ENCODE measurements at places on chromosomes 11 and 22.

DNA sequence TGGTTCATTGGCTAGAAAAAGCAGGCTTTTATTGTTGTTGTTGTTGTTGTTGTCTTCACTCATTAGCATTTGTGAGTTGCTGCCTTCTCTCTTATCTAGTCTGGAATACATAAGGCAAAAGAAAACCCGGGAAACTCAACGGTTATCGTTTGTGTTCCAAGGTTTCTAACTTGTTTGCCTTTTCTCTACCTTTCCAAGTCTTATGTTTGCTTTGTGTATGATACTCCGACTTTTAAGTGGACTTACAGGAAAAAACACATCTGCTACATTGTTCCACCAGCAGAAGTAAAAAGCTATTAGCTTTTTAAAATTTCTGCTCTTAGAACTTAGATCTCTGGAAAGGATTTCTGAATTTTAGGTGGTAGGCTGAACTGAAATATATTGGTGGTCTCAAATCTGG, 27.0 kb upstream of the HIKESHI start:
- DNase-seq = no peak

DNA sequence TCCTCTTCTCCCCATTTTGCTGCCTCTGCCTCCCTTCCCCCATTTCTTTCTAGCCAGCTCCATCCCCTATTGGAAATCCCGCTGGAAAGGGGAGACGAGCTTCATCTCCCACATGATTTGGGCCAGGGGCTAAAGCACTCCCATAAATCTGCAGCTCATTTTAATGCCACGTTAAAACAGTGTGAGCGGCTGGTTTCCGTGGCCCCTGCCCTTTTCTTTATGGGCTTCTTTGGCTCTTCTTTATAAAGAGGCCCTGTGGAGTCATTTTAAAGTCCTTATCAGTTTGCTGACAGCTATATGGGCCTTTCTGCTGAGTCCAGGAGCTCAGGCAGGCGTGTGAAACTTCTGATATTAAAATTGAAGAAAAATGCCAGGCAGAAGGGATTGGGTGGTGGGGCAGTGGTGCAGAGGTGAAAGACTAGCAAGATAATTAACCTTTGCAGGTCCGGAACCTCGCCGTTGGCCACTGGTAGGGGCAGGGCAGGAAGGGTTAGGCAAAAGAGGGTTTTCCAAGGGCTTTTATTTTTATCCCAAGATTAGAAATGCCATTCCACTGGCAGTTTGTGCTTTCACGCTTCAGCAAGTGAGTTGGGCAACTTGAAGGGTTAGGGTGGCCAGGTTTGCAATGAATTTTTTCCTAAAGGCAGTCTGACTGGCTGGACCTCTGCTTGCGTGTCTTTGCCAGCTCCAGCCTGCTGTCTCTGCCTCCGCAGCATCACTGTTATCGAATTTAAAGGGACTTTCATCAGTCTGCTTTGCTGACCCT, 44.3 kb downstream of the EXT2 start:
- no peak for DNase-seq

- no peak for DNase-seq
Observed at GRCh38 chr11:1827095-1827813, 7.5 kb upstream of the SYT8 start.

DNA sequence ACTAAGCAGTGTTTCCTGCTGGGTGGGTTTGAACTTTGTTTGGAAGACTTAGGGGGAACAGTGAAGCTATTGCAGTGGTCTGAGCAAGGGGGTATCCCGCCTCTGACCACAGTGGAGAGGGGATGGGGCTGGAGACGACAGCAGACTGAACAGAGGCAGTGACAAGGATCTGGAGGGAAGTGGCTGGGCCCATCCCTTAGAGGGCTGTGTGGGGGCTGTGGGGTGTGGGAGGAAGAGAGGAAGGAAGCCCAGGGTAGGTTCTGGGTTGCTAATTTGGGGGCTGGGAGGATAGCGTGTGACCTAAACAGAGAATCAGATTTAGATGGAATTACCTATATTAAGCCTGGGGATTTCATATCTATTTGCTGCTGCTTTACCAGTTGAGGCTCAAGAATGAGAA, 70.7 kb downstream of the BMAL1 start:
- no peak for DNase-seq

GRCh38 chr11:78733031-78733430, 158.4 kb upstream of the NARS2 start:
- no peak for DNase-seq

GRCh38 chr22:44801476-44801875, 49.1 kb downstream of the ARHGAP8 start:
- DNase-seq = no peak

- no peak for DNase-seq
Observed at GRCh38 chr11:20762116-20762844, 92.9 kb downstream of the NELL1 start.

DNA sequence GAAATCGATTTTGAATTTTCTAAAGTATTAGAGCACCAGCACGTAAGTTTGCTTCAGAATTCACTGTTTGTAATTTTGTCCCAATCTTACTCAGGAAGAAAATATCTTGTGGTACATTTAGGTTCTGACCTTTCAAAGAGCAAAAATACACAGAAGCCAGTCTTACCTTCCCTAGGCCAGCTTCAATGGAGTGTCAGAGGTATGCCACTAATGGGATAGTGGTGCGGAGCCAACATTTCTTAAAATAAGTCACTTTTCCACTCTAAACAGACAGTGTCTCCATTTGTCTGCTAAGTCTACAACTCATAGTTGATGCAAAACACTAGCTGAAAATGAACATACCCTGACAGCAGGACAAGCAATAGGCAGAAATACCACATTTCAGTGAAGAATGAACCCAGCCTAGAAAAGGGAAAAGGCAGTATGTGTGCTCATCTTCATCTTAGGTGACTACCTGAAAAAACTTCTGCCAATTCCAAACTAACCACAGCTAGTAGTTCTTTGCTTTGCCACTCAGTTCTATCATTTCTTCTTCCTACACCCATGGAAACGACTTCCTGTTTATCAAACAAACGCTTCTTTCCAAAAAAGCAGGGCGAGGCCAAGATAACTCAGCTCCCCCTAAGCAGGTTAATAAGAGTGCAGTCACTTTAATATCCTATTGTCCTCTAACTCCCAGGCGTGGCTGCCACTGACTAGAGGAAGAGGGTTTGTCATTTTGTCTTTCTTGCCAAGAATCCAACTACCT, 94.0 kb upstream of the APOA1 start:
- no peak for DNase-seq

DNA sequence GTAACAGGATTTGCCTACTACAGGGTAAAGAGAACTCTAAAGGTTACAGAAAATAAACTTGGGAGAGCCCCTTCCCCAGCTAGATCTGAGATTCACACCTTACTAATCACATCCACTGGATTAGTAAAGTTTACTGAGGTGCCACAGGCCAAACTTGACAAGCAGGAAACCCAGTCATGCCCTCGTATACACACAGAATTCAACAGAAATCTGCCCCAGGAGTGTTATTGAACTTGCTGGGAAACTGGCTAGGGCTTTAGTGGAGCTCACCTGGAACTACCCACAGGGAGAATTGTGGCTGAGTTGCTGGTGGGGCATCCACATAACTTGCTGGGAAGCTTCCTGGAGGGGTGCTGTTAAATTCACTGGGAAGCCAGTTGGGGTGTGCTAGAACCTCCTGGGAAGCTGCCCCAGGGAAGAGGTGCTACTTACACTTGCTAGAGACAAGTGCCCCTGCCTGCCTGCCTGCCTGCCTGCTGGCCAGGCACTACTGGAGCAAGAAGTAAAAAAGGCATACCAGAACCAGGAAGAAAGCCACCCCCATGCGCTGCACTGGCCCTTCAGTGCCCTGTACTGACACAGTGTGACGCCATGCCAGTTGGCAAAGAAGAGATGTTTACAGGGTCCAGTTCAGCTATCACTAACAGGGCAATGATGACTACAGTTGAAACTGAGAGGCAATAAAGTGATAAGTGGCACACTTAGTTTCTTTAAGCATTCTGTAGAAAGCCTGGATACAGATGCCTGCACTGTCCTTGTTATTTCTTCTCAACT, 106.5 kb downstream of the ALX4 start:
- DNase-seq = no peak

DNA sequence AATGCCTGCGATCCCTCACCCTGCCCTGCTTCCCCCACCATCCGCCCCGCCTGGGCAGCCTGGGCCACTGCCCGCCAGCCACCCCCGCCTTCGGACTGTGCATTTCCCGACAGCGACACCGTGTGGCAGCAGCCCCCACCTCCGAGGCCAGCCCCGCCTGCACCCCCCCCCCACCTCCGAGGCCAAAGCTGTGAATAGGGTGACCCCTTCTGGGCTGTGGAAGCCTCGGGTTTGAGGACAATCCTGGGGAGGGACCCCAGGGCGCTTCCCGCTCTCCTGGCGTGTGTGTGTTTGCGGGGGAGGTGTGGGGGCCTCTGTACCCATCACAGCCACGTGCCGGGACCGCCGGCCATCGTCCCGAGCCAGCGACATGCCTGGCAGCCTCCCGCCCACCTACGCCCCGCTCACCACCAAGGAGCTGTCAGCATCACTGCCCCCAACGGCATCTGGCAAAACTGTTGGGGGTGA, 33.8 kb upstream of the PPARA start:
- peak; percentile 75 for DNase-seq

DNA sequence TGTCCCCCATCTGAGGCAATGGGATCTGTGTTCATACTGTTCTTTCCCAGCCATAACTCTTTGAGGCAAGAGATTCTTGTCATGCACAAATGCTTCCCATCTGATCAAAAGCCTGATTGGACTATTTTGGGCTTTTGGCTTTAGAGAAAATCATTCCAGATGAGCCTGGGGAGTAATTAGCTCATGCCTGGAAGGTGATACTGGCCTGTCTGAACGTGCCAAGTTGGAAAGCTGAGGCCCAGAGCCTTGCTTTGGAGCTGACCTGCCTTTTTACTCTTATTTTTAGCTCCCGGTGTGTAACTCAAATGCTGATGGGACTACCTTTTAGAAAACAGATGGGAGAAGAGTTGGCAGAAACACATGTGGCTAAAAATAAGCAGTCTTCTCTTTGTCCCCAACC, 105.0 kb downstream of the DBX1 start:
- DNase-seq = no peak

DNA sequence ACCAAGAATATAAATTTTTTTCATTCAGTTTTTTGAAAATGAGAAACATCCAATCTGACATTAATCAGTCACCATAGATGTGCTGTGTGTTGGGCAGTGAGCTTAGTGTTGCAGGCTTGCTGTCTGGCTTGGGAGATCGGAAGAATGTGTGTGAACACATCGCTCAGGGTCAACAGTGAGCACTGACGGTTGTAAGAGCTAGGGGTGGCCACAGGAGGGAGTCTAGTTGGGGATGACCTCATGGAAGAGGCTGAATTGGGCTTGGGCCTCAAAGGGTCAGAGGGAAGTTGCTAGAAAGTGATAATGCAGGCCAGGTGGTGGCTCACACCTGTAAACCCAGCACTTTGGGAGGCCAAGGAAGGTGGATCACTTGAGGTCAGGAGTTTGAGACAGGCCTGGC, 375.4 kb downstream of the DDX10 start:
- no peak for DNase-seq

- DNase-seq = peak; percentile 99
Observed at GRCh38 chr11:65919141-65919572, at the start of gene DRAP1. Gene DRAP1 (plus strand): TSS chr11:65919426. CDS start chr11:65919502, 76 bp downstream.

DNA sequence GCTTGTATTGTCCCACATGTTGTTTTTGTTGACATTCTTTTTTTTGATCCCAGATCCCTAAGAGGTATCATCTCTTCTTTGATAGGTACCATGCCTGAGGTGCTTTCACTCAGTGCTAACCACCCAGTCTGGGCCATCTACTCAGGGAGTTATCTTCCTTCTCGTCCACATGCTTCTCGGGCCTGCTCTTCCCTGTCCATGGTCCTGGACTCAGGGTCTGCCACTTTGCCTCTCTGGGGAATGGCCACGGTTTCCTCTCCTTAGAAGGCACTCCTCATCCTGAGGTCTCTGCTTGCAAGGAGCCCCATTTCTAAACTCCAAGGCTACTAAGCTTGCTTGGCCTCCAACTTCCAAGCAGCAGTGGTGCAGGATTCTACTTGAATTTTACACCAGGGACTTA, 227.0 kb upstream of the NCAM1 start:
- no peak for DNase-seq

- no peak for DNase-seq
Observed at GRCh38 chr11:45398325-45398724, 112.2 kb upstream of the SYT13 start.

GRCh38 chr11:58856806-58857205, 12.3 kb upstream of the GLYATL2 start:
- no peak for DNase-seq

- no peak for DNase-seq
Observed at GRCh38 chr22:26127126-26127525, 42.1 kb upstream of the SEZ6L start.

DNA sequence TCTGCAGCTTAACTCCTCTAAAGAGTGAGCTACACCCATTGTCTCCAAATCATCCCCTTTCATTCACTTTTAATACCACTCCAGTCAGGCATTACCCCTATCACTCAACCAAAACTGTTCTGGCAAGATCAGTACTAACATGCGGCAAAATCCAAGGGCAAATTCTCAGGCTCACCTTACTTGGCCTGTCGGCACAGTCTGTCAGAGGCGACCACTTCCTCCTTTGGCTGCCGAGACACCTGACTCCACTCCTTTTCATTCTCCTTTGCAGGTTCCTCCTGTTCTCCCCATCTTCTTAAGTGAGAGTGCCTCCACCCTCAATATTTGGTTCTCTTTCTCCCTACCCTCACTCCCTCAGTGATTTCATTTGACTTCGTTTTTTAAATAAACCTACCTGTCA, 4.2 kb downstream of the C11orf91 start:
- no peak for DNase-seq

DNA sequence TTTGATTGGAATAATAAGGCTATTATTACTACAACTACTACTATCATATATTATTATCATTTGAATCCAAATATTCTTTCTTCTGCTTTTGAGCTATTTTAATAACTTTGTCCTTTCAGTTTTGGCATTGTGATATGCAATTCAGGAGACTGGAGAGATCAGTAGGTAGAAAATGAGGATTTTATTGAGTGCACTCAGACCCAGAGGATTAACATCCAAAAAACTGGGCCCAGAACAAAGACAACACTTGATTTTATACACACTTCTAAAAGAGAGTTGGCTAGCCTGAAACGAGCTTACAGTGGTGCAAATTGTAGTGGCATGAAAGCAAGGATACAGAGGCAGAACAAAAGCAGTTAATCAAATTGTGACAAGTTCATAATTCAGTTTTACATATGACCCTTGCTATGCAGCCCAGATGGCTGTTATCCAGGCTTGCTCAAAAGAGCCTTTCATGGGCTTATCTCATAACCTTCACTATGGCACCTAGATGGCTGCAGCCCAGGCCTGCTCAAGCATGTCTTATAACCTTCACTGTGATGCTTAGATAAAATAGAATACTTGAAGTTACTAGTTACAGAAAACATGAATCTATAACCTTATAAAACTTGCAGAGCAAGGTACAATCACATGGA, 796.3 kb upstream of the RAG2 start:
- no peak for DNase-seq

DNA sequence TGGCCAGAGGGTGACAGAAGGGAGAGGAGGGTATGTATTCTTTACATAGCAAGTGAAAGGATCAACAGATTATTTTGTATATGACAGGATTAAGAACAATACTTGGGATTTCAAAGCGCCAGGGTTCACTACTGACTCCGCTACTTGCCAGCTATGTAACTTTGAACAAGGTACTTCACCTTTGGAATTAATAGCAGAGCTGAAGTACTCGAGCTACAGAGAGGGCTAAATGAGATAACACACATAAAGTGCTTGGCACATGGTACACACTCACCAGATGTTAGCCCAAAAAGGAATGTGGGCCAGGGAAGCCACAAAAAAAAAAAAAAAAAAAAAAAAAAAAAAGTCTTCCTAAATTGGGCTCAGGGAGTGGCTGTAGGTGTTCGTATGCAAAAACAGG, 408.4 kb downstream of the BUD13 start:
- DNase-seq = no peak

Measured in stimulated activated CD4-positive, alpha-beta T cell treated with anti-CD3 and anti-CD28 coated beads, Interleukin-15, amount 100 ng/mL, for 1 hour (primary cell).